ENCODE measurements at places on chromosomes 7 and 10.

DNA sequence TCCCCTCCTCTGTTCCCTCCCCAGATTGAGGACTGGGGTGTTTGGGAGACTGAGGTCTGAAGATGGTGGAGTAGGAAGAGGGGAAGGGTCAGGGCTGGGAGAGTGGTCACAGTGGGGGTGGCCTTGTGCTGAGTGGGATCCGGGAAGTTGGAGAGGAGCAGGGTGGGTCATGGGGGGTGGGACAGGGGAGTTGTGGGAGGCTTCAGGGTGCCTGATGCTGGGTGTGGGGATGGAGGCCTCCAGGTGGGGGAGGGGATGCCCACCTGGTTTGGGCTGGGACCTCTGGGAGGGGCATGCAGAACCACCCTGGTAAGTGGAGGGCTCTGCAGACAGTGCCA lies 2.6 kb downstream of the ZNF775 start:
- DNase-seq, result no peak

- no peak for DNase-seq
Observed at GRCh38 chr10:23363793-23364135, 19.2 kb upstream of the C10orf67 start.

DNA sequence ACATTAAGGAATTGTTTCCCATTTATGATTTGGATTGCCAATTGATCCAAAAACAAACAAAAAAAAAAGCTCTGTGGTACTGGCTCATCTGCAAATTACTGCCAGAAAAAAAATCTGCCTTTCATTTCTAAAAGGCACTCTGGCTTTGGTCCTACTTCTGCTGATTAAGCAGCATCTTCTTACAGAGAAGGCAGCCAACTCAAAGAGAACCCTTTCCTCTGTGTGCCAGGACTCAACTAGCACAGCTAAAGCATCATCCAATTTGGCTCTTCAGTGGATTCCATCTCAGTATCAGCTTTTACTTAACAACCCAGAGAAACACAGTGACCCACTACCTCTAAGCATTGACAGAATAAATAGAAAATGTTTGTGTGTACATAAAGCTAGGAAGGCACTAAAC lies 80.6 kb downstream of the GSAP start:
- no peak for DNase-seq

DNA sequence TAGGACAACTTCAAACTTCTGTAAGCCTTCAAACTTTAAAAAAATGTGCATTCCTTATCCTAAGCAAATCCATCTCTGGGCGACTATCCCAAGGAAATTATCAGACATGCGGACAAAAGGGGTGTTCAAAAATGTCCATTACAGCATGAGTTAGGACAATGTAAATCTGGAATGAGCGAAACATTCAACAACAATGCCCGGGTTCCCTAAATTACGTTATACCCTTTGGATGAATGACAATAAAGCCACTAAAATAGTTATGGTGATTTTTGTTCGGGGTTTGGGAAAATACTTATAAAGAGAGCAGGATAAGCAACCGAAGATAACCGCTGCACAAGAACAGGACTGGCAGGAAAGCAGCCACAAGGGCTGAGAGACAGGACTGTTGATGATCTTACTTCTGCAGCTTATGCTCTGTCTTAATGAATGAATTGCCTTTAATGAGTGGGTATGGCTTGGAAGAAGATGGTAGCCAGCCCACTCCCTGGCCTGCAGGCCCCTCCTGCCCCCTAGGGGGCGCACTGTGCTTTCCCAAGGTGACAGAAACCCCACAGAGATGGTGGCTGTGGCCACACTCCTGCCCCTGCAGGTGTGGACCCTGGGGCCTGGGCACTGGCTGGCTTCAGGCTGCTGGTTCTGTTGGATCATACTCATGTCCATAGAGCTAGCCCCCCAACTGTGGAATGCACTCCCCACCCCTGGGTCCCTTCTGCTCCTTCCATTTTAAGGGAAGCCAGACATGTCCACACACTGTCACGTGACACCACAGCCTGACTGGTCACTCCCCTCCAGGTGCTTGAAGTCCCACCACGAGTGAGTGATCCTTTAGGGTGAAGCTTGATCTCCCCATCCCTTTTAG lies 45.0 kb downstream of the ZCCHC24 start:
- DNase-seq, result peak; percentile 78

DNA sequence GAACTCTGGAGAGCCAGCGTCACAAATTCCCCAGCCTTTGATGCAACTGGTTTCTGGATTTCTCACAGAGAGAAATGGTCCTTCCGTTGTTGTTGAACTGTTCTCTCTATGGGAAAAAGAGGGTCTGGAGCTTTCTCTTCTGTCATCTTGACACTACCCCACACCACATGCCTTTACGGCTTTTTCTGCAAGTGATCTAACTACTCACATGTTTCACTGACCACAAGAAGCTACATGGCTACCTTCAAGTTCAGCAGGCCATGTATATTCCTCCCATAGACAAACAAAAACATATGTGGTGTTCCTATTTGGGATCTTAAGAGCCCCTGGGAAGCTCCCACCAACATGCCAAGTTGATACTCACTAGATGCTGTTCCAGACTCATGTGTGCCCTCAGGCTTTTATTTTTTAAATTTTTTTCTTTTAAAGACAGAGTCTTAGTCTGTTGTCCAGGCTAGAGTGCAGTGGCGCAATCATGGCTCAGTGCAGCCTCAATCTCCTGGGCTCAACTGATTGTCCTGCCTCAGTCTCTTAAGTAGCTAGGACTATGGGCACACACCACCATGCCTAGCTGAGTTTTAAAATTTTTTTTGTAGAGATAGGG lies 72.0 kb downstream of the RNF216 start:
- DNase-seq, result no peak

- no peak for DNase-seq
Observed at GRCh38 chr10:18157881-18158280, 17.7 kb downstream of the CACNB2 start.

DNA sequence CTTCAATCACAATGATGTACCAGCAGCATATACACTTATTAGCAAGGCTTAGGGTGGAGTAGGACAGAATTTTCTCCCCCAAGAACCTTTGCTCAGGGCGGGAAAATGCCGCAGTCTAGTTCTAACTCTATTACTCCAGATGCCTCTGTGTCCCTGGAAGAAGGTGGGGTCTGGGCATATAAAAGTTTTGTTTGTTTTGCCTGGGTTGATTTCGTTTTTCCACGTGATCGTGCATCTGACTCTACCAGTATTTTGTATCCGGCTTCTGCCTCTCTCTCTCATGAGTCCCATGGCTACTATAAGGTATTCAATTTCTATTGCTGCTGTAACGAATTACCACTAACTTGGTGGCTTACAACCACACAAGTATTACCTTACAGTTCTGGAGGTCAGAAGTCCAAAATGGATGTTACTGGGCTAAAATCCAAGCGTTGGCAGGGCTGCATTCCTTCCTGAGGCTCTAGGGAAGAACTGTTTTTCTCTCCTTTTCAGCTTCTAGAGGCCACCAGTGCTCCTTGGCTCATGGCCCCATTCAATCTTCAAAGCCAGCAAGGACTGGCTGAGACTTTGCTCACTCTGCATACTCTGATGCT lies 181.2 kb upstream of the PRSS58 start:
- no peak for DNase-seq

DNA sequence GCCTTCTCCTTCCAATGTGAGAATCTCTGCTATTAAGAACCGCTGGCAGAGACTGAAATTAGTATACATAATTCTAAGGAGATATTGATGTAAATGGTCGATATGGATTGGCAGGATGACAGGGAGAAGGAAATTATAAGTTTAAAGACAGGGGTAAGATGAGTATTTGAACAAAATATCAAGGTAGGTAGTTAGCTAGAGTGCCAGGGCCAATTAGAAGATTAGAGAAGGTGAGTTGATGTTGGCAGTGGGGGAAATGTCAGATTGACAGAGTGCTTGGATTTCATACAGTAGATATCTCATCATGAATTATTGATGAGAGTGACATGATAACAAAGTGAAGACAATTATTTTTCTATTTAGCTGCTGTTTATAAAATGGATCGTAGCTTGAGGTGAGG lies 74.1 kb downstream of the BTRC start:
- no peak for DNase-seq

- DNase-seq, result peak; percentile 61
Observed at GRCh38 chr10:63699785-63700613, 178.8 kb downstream of the REEP3 start.

- no peak for DNase-seq
Observed at GRCh38 chr10:67005981-67006380, 80.1 kb downstream of the LRRTM3 start.

DNA sequence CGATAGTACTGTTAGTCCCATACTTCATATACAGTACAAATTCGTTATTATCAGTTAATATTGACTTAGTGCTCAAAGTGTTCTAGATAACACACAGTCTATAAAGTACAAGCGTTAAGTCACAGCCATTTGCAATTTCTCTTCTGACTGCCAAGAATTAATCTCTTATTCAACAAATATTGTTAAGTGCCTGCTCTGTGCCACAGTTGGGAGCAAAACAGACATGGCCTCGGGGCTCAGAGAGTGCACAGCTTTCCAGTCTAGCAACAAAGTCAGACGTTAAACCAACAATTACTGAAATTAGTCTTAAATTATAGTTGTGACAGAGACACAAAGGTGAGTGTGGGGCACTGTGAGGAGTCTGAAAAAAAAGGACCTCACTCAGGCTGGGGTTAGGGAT lies 113.0 kb upstream of the DPP6 start:
- no peak for DNase-seq

DNA sequence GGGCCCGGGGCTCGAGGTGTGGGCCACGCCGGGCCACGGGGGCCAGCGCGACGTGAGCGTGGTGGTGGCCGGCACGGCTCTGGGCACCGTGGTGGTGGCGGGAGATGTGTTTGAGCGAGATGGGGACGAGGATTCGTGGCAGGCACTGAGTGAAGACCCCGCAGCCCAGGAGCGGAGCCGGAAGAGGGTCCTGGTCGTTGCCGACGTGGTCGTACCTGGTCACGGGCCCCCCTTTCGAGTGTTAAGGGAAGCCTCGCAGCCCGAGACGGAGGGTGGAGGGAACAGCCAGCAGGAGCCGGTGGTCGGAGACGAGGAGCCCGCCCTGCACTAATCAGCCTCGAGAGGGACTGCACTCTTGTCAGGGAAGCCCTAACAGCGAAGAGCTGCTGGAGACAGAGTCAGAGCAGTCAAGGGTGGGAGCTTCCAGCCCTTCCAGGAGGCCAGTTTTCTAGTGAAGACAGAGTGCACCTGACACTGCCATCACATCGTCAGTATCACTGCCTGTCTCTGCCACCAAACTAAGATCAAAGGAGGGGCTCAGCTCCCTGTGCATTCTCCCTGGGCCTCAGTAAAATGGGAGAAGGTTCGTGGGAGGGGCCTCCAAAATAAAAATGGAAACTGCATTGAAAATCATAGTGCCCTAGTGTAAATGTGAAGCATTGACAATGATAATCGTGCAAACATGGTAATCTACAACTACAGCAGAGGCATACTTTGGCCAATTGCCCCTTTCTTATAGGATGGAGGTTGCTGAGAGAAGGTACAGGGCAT lies 1.3 kb downstream of the MBLAC1 start:
- peak; percentile 45 for DNase-seq

- DNase-seq, result no peak
Observed at GRCh38 chr7:55155351-55156117, 136.7 kb downstream of the EGFR start.

- no peak for DNase-seq
Observed at GRCh38 chr7:26151096-26151495, 902 bp upstream of the NFE2L3 start.

GRCh38 chr7:22572937-22573336 lies 72.9 kb upstream of the STEAP1B start:
- no peak for DNase-seq

- DNase-seq, result no peak
Observed at GRCh38 chr7:46879783-46880182, 702.1 kb downstream of the TNS3 start.

DNA sequence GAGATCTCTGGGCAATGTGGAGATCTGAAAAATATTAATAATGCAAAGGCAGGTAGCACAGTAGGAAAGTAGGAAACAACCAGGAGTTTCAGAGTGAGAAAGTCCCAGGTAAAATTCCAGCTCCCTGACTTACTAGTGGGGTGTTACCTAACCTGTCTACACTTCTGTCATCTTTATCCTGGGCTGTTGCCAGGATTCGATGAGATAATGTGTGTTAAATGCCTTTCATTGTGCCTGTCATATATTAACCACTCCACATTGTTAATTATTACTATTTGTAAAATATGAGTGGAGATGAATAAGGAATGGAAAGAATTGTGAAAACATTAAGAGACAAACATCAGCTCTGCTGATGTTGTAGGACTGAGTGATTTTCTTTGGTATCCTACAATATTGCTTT lies 50.0 kb upstream of the FRMD4A start:
- DNase-seq, result no peak

Measured in activated CD4-positive, alpha-beta T cell treated with anti-CD3 and anti-CD28 coated beads for 48 hours (primary cell).